ENCODE measurements at places on chromosomes 4 and X.

- DNase-seq: no peak
Measured at GRCh38 chr4:5882947-5883346, 9.9 kb downstream of the CRMP1 start.

DNA sequence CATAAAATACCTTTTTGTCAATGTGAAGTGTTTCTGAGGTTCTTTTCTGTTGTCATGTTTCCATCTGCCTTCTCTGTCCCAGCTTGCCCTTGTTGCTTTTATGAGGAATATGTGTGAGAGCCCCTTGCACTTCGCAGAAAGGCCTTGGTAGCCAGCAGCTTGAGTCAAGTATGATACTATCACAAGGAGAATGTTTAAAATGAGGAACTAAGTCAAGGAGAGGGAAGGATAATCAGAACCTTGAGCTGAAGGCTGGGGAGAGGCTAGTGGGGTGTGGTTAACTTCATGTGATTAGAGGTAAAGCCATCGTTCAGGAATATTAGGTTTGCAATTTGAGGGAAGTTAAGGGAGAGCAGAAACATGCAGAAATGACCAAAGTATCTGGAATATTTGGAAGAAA is 12.7 kb downstream of the PGK1 start:
- no peak for DNase-seq

GRCh38 chr4:145481164-145481941 is at the start of gene SMAD1:
Gene SMAD1, plus strand, starts transcription at chr4:145481853. Its CDS starts 32,761 bp downstream, at chr4:145514614.
- DNase-seq: peak; percentile 24

DNA sequence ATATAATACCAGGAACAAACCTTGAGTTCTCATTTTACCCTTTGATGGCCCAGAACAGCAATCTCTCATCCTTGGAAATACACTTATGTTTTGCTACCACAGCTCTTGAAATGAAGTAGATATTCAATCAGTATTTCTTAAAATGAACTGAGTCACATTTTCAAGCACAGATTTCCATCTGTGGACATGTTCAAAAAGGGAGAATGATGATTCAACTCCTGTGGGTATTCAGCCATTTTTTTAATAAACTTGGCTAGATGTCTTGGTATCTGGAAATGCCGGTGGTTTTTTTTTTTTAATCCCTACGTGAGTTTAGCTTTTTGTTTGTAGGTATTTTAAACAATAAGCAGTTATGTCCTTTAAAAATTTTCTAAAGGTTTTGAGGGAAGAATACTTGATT is 64.2 kb upstream of the TRPC5OS start:
- no peak for DNase-seq

GRCh38 chr4:141246683-141247429 is 26.2 kb downstream of the ZNF330 start:
- no peak for DNase-seq

GRCh38 chrX:85828771-85829170 is 218.6 kb downstream of the CHM start:
- DNase-seq: no peak

GRCh38 chrX:107691024-107691448 is 62.7 kb downstream of the PRPS1 start:
- DNase-seq: no peak

DNA sequence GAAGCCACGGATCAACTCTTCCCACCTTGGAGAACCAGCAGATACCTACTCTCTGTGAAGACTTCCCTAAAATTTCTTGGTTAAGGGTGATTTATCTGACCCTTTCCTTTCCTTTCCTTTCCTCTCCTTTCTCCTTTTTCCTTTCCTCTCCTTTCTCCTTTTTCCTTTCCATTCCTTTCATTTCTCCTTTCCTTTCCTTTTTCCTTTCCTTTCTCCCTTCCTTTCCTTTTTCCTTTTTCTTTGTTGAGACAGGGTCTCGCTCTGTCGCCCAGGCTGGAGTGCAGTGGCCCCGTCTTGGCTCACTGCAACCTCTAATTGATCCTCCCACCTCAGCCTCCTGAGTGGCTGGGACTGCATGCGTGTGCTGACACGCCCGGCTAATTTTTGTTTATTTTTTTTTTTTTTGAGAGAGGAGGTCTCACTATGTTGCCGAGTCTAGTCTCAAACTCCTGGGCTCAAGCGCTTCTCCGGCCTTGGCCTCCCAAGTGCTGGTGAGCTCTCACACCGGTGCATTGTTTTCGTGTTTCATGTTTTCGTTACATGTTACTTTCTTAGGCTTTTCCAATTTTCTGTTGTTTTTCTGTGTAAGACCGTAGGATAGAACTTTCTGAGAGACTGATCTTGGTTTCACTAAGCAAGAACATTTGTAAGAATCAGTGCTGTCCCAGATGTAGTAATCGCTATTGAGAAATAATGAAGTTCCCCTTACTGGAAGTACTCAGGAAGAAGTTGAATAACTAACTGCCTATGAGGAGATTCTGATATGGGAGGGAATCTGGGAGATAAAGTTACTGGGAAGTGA is 2.0 kb downstream of the TMEM165 start:
- DNase-seq: no peak

DNA sequence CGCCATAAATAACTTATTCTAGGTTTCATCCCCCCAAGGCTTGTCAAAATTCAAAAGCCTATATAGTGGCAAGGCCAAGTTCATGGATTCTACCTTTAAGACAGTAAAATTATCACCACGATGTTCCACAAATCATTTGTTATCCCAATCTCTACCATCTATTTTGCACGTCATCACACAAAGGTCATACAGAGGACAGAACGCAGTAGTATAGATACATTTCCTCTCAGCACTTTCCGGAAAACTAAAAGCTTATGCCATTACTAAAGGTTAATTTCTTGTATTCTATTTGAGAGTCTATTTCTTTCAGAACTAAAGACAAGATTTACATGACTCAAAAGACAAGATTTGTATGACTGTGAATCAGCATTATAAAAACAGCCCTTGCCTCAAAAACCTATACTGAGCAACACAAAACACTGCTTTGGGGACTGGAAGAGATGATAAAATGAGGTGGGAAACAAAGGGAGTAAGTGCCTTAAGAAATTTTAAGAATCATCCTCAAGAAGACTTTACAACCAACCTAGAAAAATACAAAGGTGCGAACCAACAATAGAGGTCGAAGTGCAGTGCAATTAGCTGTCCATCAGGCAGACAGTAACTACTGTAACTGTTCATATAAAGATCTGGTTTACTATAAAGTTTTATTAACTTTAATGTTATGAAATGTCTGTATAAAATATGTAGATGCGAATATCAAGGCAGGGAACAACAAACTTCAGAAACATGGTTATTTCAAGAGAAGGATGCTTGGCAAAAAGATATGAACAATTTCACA is 7.6 kb downstream of the UBE2D3 start:
- no peak for DNase-seq

GRCh38 chrX:49704691-49705404 is 9.1 kb upstream of the PAGE1 start:
- DNase-seq: no peak

- DNase-seq: no peak
Measured at GRCh38 chr4:17142232-17142711, 243.8 kb upstream of the LDB2 start.

DNA sequence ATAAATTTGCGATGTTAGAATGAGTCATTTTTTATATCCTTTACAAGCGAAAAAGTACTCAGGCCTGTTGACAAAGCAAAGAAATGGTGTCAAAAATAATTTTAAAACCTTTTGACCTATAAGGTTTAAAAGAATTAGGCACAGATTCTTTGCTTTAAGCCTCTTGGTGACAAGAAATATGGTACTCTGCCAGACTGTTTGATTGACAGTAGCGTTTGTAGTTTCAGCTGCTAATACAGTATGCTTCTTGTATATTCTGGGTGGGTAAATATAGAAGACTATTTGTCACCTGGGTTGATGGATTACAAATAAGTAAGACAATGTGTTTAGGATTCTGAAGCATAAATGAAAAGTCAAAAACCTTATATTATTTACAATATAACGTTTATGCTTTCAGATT is 193.1 kb upstream of the PITX2 start:
- DNase-seq: no peak
